ENCODE measurements at places on chromosomes 5 and 9. TPM values are rescaled to one million over a fixed set of nuclear protein-coding genes. Genes with fewer than 3 reads are reported as not detected.

IL7R gene
- 14.7 TPM for total RNA-seq

CDC26 gene
- 31.5 TPM for total RNA-seq

PCDHB15 gene
- total RNA-seq: 3.2 TPM

GRIN3A gene
- total RNA-seq: 0.22 TPM

WNK2 gene
- total RNA-seq: 5.5 TPM

MARCOL gene
- total RNA-seq: not detected

Measured in adrenal gland (tissue), 19 donors.